ENCODE measurements at places on chromosomes 7 and 10.

- DNase-seq, result no peak
Measured at GRCh38 chr10:94645285-94645684, 38.2 kb upstream of the CYP2C18 start.

GRCh38 chr10:69007260-69007659 is 18.7 kb downstream of the KIFBP start:
- no peak for DNase-seq

GRCh38 chr7:158043551-158044481 is 543.8 kb downstream of the PTPRN2 start:
- no peak for DNase-seq

DNA sequence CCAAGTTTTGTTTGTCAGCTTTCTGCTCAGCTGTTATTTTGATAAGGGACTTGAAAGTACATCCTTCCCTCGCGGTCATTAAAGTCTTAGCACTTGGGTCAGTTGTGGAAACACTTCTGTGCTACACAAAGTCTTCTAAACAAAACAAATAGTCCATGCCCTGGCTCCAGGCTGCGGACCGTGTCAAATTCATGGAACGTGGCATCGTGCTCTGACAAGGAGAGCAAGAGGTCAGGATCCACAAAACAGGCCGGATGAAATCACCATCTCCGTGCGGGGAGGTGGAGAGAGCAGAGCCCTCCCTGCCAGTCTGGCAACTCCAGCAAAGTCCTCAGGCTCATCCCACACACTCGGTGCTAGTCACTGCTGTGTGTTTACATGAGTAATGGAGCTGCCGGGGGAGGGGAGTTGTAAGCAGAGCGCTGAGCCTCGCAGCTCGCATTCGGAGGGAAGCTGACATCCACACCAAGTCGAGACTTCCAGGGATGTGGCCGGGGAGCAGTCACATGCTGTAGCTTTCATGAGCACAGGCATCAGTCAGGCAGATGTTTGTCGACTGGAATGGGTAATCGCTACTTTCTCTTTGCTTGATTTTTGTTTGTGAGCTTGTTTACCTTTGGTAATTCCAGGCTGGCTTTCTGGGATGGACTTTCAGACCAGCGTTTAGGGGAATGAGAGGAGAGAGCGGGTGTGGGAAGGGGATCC is 147.6 kb downstream of the ARID5B start:
- peak; percentile 99 for DNase-seq

- no peak for DNase-seq
Measured at GRCh38 chr7:151167197-151167961, at the start of gene GBX1. GBX1 (minus strand) TSS chr7:151167694; CDS start chr7:151167548, 146 bp downstream.

DNA sequence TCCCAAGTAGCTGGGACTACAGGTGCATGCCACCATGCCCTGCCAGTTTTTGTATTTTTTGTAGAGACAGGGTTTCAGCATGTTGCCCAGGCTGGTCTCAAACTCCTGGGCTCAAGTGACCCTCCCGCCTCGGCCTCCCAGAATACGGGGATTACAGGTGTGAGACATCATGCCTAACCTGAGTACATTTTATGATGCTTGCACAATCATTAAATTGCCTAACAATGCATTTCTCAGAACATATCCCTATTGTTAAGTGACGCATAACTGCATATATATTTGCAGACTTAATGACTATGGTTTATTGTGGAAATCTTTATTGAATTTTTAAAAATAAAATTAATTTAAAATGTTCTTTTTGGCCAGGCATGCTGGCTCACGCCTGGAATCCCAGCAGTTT is 30.7 kb downstream of the INA start:
- no peak for DNase-seq

GRCh38 chr7:76409537-76409936 is at the start of gene SSC4D:
SSC4D (minus strand) TSS chr7:76409697; CDS start chr7:76404439, 5,258 bp downstream.
- DNase-seq, result no peak

- DNase-seq, result no peak
Measured at GRCh38 chr7:52615021-52615695, 420.3 kb upstream of the POM121L12 start.

DNA sequence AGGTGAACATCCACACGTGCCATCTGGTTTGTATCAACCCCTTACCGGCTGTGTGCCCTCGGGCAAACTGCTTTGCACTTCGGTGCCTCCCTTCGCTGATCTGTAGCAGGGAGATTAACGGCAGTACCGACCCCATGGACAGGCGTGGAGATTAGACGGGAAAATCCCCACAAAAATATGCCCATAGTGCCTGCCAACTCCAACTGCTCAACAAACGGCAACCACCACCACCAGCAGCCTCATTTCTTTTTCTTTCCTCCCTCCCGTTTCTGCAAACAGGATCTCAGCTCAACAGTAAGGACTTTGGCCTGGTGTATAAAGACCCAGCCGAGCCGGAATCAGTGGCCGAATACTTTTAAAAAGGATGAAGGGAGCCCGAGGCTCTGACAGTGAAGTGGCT is 31.0 kb downstream of the CHST15 start:
- DNase-seq, result no peak

DNA sequence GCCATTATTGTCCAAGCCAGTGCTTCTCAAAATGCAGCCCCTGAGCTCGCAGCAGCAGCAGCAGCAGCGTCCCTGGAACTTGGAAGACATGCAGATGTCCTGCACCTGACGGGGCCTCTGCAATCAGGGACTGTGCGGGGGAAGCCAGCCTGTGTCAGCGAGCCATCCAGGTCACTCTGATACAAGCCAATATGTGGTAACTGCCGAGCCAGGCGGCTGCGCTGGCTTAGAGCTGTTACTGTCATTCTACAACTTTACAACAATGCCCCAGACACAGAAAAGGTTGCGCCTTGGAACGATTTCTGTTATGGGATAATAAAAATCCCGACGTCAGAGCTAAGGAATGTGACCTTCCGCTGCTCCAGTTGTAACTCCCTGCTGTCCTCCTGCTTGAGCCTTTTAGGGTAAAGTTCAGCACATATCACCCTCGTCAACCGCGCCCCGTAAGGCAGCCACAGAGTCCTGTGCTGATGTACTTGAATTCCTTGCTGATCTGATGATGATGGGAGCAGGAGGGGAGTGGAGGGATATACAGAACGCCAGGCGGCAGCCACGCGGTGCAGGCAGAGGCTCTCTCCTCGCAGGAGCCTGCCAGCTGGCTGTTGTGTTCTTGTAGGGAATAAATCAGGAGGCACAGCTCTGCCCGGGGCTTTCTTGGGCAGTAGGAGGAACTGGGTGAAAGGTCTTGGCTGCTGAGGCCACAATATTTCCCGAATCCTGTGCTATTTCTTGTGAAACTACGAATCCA is 20.0 kb upstream of the CRYGN start:
- DNase-seq, result peak; percentile 95

DNA sequence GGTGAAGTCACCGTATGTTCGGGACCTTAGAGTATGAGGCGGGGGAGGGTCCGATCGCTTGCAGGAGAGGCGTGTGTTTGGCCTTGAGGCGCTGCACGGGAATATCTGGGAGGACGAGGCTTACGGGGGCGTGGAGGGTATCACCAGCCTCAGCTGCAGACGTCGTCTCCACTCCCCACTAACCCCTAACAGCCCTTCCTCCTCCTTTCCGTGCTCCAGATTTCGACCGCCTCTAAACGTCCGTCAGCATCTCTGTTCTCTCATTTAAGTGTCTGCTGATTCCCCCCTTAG is 23.5 kb upstream of the ZNF12 start:
- no peak for DNase-seq

DNA sequence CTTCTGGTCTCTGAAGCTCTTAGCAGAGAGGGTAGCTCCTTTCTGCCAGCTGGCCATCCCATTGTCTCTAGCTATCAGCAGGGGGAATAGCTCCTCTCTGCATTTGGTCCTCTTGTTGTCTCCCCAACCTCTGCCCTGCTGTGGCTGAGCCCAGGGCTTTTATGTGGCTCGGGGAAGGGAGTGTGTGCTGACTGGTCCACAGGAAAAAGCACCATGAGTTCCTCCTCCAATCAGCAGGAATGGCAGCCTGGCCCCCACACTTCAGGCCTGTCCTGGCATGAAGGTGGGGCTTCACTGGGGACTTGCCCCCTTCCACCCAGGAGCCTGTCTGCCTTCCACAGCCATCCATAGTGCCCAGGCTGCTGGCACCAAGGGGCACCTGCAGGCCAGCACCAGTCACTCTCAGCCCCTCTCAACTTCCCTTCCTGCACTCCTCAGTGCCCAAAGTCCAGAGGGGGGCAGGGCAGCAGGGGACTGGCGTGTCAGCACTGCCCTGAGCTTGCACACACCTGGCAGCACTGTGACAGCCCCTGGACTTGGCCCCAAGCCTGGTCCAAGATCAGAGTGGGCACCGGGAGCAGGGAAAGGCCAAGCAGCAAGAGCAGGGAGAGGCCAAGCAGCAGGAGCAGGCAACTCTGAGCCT is 36.2 kb downstream of the NOLC1 start:
- DNase-seq, result no peak

Data from M059J (cell line).